ENCODE measurements at places on chromosomes 11 and 22. TPM values are rescaled to one million over a fixed set of nuclear protein-coding genes. Genes with fewer than 3 reads are reported as not detected.

CNIH2 gene
- 0.99 TPM for total RNA-seq

DNA sequence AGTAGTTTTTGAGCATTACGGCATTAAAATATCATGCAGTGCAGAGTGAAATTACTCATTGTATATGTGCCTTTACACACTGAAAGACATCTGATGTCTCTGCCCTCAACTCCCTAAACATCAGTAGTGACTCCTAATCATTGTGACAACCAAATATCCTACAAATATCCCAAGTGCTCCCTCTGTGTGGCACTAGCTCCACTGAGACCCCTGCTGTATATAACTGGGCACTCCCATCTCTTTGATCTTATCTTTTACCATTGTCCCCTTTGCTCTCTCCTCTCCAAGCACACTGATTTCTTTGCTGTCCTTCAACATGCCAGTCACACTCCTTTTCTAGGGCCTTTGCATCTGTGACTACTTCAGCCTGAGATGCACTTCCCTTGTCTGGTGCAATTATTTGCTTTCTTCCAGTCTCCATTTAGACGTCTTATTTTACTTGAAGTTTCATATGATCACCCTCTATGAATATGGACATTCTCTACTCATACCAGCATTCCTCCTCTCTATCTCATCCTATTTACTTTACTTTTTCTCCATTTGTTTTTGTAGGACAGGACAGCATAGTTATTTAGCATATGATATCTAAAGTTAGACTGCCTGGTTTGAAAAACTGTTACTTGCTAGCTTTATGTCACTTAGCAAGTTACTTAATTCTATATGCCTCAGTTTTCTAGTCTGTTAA is 2.4 kb downstream of the SLC5A12 start:
- DNase-seq = no peak

DNA sequence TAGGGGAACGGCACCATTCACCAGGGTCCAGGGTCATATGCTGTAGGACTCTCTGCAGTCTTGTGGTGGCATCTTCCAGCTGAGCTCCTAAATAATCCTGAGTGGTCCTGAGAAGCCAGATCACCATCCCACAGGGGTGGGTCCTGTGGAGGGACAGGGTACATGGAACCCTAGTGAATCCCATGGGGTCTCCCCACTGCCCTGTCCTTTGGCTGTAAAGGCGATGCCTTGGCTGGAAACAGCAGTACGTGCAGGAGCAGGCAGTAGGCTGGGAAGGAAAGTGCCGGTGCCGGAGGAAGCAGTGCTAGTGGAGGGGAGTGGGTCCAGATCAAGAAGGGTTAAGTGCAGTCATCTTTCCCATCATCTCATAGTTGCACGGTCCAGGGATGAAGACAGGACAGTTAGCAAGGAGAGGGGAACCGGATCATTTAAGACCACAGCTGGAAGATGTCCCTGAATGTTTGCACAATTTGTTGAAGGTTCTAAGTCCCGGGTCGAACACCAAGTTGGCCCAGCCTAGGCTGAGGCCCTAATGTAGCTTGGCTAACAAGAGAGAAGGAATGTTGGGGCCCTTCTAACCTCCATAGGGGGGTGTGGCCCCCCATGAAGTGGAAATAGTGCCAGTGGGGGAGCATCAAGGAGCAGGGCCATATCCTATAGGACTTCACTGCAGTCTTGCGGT is 18.1 kb downstream of the TSPAN32 start:
- DNase-seq = no peak

GRCh38 chr11:79077702-79078330 is 363.0 kb downstream of the TENM4 start:
- DNase-seq = no peak

ABCC8 gene
- total RNA-seq = 0.52 TPM

DEUP1 gene
- total RNA-seq = not detected

DNA sequence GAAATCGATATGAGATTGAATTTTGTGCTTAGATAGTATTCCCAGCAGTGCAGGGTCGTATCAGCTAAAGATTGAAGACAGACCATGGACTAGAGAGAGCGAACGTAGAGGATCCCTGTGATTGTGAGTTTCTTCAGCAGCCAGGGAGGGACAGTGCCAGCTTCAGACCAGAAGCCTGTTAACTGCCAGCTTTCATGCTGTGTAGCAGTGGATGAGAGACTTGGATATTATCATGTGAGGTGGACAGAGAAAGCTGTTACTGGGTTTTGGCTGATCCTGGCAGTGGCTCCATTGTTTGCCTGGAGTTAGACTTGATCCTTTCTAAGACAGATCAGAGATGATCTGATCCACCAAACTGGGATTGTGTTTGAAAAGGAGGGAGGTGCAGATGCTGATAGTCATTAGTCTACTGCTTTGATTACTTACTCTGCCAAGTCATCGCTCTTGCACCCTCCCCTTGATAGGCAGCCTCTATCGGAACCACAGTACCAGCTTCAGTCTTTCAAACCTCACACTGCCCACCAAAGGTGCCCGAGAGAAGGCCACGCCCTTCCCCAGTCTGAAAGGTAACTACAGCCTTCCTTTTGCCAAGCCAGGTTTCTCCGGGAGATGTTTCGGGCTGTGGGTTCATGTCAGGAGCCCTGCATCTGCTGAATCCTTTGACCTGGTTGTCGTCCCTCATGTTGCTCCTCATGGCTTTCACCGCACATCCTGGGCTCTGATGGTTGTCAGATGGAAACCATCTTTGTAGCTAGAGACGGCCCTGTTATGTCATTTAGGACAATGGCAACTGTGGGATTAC is 16.2 kb downstream of the MADD start:
- no peak for DNase-seq

PHETA2 gene
- total RNA-seq = 6.5 TPM

TPBGL gene
- not detected for total RNA-seq

- no peak for DNase-seq
These were observed 23.8 kb downstream of the TEF start for GRCh38 chr22:41405588-41405987.

DNA sequence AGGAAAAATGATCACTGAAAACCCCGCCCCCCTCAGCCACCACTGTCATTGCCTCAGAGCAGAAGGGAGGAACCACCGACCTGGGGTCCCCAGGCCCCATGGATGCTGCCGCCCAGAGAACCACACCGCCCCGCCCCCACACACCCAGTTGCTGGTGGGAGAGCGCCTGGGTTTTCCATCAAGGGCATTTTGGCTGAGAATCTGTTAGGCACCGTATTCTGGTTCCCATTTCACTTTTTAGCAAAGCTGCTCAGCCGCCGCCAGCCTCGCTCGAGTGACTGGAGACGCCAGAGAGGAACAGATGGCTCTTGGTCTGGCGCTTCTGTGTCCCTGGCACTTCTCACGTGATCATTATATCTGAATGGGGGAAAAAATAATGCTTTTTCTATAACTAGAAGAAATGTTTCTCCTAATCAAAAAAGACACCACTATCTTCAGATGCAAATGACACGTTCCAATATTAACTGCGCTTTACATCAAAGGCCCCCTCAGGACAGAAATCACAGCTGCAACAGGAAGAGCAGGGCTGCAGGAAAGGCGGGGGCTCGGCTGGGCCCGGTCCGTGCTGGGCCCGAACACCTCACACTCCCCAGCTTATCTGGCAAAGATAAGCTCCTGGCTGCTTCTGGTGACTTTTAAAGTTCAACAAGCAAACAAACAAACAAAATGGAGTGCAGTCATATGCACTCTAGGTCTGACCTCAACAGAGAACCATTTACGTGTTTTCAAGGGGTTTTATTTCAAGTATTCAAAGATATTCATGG is 149.8 kb downstream of the MPPED1 start:
- no peak for DNase-seq

DNA sequence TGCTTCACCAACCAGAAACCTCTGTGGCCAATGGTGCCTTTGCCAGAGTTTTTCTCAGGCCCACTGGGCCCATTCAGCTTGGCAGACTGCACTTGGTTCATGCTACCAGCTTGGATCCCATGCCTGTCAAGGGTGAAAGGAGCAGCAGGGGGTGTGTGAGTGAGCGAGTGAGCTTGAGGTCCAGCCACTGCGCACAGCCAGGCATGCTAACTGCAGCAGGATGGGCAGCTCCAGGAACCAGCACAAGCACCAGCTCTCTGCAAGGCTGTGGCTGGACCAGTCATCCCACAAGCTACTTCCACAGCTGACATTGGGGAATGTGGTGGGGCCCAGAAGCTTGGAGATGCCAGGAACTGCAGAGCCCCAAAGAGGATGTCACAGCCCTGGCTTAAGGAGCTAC is 40.8 kb downstream of the DDIAS start:
- no peak for DNase-seq

DNA sequence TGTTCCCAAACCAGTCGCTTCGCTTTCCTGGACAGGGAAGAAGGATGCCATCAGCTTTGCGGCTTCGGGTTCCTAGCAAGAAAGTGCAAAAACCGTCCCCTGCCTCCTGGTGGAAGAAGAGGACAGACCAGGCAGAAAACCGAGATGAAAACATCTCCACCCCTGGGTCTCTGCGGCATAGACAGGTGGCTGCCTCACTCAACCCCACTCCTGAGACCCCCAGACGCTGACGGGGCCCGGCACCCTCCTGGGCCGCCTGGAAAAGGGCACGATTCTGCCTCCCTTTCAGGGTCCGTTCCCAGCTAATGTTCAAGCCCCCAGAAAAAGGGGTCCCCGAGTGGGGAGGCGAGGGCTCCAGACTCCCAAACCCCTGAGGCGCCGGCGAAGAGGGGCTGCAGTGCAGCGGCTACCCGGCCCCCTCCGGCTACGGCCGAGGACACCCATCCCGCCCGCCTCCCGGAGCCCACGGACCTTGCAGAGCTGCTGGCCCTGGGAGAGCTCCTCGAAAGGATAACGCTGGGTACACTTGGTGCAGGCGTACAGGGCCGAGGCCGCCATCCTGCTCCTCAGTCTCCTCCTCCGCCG is 569 bp downstream of the FAM76B start:
- DNase-seq = peak; percentile 66

DNA sequence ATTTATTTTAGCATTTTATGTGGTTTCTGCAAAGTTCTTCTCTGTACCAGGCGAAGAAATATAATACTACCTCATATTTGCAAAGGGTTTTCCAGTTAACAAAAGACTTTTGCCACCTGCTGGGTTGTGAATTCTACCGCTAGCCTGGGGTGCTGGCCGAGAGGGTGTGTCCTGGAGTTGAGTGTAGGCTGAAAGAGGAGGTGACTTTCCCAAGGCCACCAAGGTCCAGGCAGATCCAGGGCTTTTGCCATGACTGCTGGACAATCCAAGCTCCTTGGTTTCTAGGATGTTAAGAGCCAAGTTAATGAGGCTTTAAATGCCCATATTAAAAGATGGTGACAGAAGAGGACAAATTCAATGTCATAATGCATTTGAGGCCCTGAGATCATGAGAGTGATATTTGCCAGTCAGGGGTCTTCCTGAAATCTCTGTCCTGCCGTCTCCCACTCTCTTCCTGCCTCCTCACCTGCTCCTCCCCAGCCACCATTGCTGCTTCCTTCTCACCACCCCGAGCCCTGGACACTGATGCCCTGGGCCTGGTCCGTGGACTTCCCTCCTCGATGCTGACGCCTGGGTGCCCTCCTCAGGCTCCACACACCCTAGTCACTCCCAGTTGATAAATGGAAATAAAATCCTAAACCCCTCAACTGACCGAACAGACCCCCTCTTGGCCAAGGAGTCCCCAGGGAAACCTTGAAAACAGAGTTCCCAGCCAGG is 825.6 kb downstream of the TBC1D22A start:
- no peak for DNase-seq

ASCL2 gene
- 6.8 TPM for total RNA-seq

DNA sequence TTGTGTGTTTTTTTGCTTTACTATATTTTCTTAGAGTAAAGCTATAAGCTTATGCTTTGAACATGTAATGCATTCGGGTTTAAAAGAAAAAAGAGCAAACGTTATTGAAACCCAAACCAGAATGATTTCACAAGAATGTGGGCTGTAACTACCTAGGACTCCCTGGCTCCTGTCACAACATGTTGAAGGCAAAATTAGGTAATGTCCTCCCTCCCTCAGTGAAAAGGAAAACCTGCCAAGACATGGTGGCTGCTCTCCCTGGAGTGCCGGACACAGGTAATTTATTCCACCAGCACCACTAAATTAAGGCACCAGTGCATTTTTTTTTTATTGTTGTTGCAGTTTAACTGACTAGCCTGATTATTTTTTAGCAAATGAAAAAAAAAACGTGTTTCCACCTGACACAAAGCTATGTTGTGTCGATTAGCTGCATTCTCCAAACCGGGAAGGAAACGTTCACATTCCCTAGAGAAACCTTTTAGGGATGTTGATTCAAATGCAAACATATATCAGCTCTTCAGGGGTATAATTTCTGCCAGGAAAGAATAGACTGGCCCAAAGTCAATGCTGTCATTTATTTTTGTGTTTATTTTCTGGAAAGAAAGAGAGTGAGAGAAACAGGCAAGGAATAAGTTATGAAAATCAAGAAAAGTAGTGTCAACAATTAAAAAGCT is 134.6 kb downstream of the CCDC34 start:
- DNase-seq = no peak

- peak; percentile 77 for DNase-seq
These were observed 67.7 kb downstream of the BCL2L13 start for GRCh38 chr22:17705951-17706900.

OR51I1 gene
- not detected for total RNA-seq

CCDC81 gene
- 0.31 TPM for total RNA-seq

- DNase-seq = no peak
These were observed 265.4 kb upstream of the PLET1 start for GRCh38 chr11:112525844-112526590.

DNA sequence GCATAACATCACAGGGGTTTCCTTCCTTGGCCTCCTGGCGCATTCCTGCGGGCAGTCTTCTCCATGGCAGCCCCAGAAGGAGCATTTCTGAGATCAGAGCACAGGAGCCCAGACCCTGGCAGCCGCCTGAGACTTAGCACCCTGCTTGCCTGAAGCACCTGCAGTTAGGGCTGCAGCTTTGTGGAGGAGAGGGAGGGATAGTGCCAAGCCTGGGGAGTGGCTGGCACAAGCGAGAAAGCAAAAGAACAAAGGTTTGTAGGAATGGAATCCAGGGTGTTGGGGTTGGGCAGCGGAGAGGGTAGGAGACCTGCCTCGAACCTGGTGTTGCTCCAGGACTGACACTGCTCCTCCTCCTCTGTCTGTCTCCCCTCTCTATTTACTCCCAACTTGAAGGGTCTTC is 66.9 kb downstream of the SCN3B start:
- DNase-seq = peak; percentile 69

DNA sequence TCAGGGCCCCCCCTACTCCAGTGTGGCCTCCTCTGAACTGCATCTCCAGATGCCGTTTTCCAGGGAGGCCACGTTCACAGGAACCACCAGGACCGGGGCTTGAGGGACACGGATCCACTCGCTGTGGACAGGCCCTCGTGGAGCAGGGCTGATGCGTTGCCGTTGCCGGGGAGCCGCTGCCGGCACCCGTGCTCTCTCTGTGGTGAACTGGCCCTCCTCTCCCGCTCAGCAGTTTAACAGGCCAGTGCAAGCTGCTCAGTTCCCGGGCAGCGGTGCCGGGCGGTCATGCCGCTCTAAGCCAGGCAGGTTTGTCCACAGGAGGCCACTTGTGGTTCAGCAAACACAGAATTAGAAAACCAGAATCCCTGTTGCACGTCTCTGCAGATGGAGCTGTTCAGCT is 301.6 kb downstream of the TBC1D22A start:
- DNase-seq = no peak

Measured in HT-29 (cell line).